ENCODE measurements at places on chromosomes 3 and 15.

- DNase-seq: no peak
These were observed 36.1 kb upstream of the EPHB3 start for GRCh38 chr3:184525337-184526087.

GRCh38 chr15:49900903-49901235, 218.2 kb downstream of the ATP8B4 start:
- no peak for DNase-seq

- no peak for DNase-seq
These were observed 22.0 kb upstream of the SKOR1 start for GRCh38 chr15:67803299-67803698.

DNA sequence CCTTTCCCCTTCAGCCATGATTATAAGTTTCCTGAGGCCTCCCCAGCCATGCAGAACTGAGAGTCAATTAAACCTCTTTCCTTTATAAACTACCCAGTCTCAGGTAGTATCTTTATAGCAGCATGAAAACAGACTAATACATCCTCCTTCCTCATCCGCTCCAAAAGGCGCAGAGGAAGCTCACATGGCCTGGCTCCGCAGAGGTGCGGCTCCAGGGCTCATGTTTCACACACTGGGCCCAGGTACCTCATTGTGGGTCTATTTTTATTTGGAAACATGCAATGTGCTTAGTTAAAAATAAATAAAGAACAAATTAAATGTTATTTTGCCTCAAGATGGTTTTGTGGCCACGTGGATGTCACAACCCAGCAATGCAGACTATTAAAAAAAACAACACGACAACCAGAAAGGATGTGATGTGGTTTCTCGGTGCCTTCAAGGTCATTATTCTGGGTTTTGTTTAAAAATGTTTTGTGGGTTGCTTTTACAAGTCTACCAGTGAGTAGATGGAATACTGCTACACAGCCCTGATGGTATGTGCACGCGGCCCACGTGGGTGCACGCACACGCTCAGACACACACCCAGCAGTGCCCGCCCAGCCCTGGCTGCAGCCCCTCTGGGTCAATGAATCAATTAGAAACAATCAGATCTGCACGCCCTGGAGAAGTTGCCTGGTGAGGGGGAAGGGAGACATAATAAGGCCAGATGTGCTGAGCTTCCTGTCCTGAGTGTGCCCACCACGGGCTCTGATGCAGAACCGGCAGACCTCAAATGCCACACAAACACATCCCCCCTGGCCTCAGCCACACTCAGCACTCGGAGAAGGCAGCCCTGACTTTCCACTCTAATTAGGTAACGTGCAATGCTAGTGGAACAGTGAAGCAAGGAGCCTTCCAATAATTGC, 140.1 kb downstream of the ADAMTS17 start:
- DNase-seq: peak; percentile 14

- DNase-seq: no peak
These were observed 295.1 kb downstream of the SHOX2 start for GRCh38 chr3:157810924-157811718.

GRCh38 chr3:66836363-66837152, 161.5 kb upstream of the KBTBD8 start:
- DNase-seq: no peak

GRCh38 chr3:42654331-42655201, 1.1 kb downstream of the ZBTB47 start:
- DNase-seq: peak; percentile 68

DNA sequence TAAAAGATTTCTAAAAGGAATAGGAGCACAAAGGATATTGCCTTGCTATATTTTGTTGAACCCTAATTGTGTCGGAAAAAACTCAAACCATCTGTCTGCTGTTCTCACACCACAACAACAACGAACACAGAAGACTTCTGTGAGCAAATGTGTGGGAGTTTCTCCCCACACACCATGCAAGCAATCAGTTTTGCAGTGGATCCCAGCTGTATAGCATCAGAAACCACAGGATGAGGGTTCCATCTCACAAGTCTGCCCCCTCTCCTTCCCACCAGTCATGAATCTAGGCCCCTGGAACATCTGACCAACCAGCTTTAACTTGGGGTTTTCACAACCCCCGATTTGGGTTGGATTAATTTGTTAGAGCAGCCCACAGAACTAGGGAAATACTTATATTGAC, 91.3 kb upstream of the SLC4A7 start:
- DNase-seq: no peak

- DNase-seq: no peak
These were observed 19.1 kb upstream of the EPB42 start for GRCh38 chr15:43239732-43240491.

DNA sequence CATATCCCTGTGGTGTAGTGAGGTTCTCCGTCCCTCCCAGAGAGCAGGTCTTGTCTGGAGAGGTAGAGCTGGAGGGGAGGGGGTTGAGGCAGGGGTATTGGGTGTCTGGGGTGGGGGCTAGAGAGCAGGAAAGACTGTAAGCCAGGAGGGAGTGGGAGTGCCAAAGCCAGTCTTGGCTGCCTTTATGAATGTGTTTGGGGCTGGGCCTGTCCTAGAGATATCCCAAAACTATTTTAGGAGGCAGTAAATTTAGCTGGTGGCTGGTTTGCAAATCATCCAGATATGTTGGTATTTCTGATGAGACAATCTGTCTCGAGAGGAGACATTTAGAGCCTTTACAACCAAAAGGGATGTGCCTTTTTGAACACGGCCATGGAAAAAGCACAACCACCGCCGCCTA, 166.6 kb downstream of the TLE3 start:
- no peak for DNase-seq

- peak; percentile 70 for DNase-seq
These were observed 294.0 kb upstream of the SOX2 start for GRCh38 chr3:181417748-181418147.

DNA sequence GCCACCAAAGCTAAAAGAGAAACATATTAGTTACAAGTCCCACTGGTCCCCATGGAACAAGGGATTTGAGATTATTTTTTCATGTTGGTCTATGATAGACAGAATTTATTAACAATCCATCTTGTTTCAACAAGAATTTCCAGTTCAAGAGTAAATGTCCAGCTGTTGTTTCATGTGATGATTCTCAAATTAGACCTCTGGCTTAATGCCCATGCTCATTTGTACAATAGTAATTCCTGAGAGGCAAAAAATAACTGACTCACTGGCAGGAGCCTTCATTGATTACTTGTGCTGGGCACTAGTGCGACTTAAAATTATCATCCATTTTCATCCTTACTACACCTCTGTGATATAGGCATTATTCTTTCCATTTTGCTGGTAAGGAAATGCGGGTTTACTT, 171.3 kb downstream of the ITPR1 start:
- DNase-seq: no peak

GRCh38 chr15:71431343-71432336, 316.4 kb downstream of the THSD4 start:
- DNase-seq: peak; percentile 47

- DNase-seq: peak; percentile 34
These were observed 1.2 kb downstream of the ACOX2 start for GRCh38 chr3:58535531-58536500.

DNA sequence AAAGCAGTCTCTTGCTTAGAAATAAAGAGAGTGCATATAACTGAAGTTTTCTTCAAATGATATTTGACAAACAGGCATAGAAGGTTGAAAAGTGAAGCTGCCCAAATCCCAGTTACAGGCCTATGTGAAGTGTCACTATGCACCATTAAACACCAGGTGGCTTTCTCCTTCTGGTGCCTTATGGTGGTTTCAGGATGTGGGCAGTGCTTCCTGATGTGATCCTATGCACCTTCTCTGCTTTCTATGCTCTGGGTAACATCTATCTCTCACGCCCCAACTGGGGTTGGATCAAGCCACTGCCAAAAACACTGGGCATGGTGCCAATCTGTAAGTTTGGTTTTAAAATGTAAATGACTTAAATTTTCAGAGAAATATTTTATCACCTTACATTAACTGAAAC, 744.7 kb downstream of the TUSC7 start:
- peak; percentile 1 for DNase-seq

- peak; percentile 62 for DNase-seq
These were observed 302.0 kb downstream of the DIPK2A start for GRCh38 chr3:144273601-144274000.

DNA sequence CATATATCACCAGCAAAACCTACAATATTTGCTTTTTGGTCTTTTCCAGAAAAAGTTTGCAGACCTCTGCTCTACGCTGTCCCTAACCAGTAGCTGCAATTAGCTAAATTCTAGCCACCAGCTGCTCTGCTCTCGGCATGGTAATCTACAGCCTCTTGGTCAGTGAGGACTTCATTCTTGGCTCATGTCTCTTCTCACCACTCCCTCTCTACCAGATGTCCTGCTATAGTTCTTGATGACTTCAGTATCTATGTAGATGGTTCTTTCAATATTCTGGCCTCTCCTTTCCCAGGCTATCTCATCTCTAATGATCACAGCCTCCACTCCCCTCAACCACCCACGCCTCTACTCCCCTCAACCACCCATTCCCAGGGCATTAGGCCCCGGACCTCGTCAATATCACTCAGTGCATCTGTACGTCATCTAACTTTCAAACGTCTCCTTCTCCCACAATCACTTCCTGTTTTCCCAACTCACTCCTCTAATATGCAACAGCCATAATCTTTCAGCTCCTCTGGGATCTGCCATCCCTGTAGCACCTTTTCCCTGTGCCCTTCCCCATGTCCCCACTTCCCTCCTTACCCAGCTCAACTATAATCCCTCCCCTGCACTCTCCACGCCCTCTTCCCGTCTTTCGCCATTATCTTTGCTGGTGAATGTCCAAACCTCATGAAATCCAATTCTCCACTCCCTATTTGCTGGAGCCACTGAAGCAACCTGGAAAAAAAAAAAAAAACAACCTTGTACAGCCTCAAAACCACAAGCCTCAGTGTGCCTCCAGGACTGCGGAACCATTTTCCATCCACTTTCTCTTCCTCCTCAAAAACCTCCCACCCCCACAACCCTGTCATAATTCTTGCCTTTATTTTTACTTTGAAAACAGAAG, 429.4 kb upstream of the PROK2 start:
- DNase-seq: no peak

DNA sequence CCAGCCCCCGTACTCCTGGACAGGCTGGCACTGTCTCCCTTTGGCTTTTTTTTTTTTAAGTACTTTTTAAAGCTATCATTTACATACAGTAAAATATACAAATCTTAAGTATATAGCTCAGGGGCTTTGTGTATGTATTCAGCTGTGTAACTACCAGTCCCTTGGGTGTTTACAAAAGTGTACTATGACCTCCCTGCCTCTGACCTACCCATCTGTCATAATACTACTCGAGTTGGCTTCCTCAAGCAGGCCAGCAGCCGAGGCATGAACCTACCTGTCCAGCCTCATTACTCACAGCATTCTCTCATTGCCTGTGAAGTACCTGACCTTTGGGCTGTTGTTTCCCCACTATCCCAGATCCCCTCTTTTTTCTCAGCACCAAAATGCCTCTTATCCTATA, 33.2 kb downstream of the ABHD2 start:
- DNase-seq: no peak

GRCh38 chr3:189267981-189268613, 96.3 kb downstream of the TPRG1 start:
- DNase-seq: peak; percentile 23

GRCh38 chr3:179037351-179037750, 34.3 kb downstream of the ZMAT3 start:
- DNase-seq: peak; percentile 58
